ENCODE measurements at places on chromosomes 3 and 15. TPM values are rescaled to one million over a fixed set of nuclear protein-coding genes. Genes with fewer than 3 reads are reported as not detected.

GRCh38 chr3:129352045-129352444 is 73.4 kb downstream of the HMCES start:
- DNase-seq, result no peak

DNA sequence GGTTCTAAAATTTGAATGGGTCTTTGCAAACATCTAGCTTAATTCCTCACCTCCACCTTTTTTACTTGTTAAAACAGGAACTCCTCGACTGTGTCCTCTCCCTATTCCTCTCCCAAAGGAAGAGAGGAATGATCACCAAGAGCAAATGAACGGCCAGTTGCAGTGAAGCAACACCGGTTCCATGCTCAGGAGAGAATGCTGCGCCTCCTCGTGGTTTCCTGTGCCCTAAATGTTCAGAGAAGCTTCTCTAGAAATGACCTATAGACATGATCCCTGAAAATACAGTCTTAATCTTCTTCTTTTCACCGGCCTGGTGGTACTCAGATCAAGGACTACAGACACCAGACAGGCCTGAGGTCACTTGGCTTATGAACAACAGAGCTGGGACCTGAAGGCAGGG is 65.1 kb upstream of the GUCA1C start:
- DNase-seq, result no peak

The GPR62 gene
- total RNA-seq, result not detected

The TBC1D21 gene
- total RNA-seq, result not detected

The ATP6V1A gene
- total RNA-seq, result 35.7 TPM

DNA sequence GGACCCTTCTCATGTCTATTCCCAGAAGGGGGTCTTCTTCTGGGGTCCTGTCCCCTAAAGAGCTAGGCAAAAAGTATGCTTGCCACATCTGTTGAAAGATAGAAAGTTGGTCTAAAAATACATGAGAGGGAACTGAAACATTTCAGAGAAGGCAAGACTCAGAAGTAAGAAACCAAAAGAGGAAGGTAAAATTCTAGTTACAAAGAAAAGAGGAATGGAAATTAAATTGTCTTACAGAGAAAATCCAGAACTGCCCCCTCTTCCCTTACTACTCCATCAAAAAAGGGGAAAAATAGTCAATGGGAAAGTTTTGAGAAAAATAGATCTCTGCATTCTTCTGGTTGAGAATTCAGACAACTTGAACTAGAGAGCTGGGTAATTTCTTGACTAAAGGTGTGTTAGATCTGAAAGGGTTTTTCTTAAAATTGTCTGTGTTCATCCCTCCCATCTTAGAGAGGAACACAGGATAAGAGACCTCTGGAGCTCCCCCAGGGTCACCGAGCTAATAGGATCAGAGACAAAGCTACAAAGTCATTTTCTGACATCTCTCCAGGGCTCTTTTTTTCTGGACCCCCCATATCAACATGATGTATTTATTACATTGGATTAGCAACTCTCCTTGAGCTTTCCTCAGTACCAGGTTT is 32.3 kb upstream of the CCR2 start:
- DNase-seq, result no peak

DNA sequence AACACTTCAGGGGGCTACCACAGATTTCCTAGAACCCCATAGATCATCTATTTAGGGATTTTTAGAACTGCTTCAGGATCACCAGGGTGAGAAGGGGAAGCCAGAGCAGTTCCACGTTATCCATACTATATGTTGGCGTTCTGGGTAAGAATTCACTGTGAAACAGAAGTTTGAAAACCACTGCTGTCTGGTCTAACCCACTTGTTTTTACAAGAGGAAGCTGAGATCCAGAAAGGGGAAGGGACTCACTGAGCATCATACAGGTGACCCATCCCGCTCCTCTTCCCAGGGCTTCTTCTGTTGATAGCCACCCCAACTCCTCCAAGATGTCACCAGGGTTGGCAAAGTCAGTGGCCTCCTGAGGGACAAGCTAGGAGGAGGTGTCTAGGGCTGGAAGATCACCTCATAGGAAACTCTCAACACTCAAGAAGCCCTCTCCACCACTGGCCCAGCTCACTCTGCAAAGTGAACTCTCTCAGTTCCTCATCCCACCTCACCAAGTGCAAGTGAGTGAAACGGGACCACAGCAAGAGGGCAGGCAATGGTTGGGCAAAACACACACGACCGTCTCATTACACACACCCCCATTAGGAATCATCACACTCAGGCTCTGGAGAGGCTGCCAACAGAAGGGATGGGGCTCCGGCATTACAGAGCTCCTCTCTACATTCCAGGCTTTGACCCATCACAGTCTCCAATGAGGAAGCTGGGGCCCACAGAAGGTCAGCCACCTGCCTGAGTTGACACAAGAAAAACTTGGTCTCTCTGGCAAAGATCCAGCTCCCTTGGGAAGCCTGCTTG is 1.8 kb downstream of the DAPK2 start:
- DNase-seq, result no peak

The ATRIP gene
- 17.5 TPM for total RNA-seq

The EFL1 gene
- 26.6 TPM for total RNA-seq

The TM6SF1 gene
- 3.3 TPM for total RNA-seq

GRCh38 chr3:127207727-127208482 is 15.0 kb downstream of the PRR23E start:
- no peak for DNase-seq

All from activated T-helper 2 cell treated with anti-CD3 and anti-CD28 coated beads, Interferon-gamma antibody, Interleukin-2, Interleukin-4, amounts not matched to agents 10 μg/mL and 5 μg/mL and 100 μg/mL, durations not matched to agents 14 hours and 24 hours and 36 hours (primary cell).